ENCODE measurements at places on chromosomes 5 and 9.

GRCh38 chr9:75532233-75533050 is 358.0 kb upstream of the PCSK5 start:
- DNase-seq, result no peak

- no peak for DNase-seq
Measured at GRCh38 chr9:135091545-135091944, 4.1 kb downstream of the OLFM1 start.

- no peak for DNase-seq
Measured at GRCh38 chr9:127221695-127222094, 42.9 kb upstream of the GARNL3 start.

DNA sequence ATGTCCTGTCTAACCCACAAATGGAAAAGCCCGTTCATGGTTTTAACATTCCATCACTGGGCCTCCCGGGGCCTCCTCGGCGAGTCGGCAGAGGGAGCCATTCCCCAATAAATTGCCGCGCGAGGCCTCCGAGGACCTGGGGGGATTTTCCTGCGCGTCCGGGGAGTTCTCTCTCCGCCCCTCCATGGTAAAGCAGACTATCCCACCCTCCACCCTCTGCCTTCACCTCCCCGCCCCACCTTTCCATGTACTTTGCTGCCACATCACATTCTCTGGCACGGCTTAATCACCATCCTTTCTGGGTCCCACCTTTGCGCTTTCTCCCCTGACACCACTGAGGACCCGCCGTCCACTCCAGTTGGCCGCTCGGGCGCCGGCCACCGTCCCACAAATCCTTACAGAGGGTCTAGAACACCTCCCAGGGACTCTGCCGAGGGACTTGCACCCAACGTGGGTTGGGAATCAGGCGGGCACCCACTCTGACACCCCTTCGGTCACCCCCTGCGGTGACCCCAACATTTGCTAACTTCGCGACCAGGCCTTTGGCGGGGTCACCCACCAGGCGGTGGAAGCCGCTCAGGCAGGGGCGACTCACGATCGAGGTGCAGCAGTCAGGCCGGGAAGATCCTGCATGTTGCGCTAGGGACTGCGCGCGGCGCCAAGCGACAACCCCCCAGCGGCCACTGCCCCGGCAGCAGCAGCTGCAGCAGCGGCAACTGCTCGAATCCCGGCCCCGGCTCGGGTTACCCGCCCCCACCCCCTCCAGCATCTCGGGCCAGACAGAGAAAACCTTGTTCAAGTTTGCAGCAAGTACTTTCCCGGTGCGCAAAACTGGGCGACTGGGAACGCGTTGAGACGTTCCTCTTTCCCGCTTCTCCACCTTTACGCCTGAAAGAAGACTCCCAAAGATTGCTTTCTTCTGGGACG is at the start of gene MEGF10:
MEGF10 (plus strand) TSS at position 778 of the 927 bp plus-strand sequence. CDS start 40,513 bp downstream, outside the sequence.
- DNase-seq, result peak; percentile 40

DNA sequence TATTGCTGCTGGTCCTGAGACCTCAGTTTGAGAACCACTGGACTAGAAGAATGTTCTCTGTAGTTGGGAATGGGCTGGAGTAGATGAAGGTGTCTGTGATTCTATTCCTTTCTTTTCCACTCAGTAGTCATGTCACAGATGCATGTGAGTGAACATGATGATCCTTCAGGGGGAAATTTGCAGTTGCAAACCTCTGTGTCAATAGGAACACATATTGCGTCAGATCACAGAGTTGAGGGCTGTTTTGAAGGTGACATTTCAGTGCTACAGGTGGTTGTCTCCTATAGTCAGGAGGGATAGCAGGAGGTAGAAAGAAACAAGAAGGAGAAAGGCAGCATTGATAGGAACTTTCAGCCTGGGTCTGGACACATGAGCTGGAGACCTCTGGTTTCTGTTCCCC is 239.3 kb downstream of the ARHGEF28 start:
- DNase-seq, result no peak

DNA sequence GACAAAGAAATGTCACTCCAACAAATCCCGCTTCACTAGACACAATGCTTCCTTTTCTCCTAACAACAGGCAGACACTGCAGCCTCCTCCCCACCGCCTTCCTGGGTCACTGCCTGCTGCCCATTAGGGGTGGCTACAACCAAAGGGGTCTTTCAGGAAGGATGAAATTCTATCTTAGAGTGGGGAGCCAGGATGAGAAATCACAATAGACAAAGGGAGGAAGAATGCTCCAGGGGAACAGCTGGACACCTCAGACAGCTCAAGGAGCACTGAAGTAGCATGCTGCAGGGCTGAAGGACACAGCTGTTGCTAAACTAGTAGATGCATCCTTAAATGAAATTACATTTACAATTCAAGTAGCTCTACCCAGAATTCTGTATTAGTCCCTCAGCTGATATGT is 54.2 kb downstream of the PRELID2 start:
- no peak for DNase-seq

- no peak for DNase-seq
Measured at GRCh38 chr5:131812371-131813160, 15.7 kb upstream of the FNIP1 start.

DNA sequence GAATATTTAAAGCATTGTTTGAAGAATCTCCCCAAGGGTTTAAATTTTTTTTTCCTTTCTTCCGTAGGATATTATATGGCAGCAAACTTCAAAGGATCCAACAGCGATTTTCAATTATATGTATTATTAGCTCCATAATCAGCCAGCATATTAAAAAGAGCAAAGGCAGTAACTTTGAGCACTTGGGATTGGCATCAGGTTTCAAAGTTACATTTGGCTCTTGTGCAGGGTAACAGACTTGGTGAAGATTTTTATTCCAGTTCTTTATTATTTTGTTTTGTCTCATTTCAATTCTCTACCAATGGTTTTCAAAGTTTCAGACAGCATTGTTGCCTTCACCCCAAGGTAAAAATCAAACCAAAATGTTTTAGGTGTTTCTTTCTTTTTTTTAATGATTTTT is 116.7 kb upstream of the ZNF366 start:
- no peak for DNase-seq

DNA sequence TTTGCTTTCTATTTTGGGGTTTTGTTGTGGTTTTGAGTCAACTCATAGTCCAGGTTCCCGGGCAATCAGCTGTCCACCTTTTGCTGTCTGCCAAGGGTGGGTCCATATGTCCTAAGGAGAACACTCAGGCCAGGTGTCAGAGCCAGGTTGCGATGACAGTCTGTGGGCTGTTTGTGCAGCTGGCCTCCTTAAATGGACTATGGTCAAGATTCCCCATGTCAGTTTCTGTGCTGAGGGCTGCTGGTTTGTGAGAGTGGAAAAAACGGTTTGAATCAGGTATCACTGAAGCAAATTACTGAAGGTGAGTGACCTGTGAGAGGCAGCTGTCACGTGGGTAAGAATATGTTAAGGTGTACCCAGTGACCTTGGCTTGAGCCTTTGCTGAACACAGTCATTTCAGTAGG is 33.0 kb downstream of the SNX30 start:
- DNase-seq, result no peak

GRCh38 chr9:112506571-112506970 is 19.9 kb downstream of the KIAA1958 start:
- no peak for DNase-seq

DNA sequence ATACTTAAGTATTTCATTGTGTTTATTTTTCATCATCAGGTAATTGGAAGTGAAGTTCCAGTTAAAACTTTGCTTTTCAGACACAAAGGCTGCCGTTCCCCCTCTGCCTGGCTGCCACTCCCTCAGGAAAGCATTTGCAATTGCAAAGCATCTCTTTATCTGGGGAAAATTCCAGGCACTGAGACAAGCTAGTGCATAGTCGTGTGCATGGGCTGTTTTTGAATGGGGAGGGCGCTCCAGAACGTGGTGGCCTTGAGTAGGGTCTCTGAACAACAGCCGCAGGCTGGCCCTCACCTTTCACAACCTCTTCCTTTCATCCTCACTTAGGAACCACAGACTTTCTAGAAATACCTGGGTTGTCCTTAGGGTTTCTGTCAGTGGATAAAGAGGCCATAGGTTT is 285.1 kb upstream of the ADAMTS16 start:
- DNase-seq, result no peak

DNA sequence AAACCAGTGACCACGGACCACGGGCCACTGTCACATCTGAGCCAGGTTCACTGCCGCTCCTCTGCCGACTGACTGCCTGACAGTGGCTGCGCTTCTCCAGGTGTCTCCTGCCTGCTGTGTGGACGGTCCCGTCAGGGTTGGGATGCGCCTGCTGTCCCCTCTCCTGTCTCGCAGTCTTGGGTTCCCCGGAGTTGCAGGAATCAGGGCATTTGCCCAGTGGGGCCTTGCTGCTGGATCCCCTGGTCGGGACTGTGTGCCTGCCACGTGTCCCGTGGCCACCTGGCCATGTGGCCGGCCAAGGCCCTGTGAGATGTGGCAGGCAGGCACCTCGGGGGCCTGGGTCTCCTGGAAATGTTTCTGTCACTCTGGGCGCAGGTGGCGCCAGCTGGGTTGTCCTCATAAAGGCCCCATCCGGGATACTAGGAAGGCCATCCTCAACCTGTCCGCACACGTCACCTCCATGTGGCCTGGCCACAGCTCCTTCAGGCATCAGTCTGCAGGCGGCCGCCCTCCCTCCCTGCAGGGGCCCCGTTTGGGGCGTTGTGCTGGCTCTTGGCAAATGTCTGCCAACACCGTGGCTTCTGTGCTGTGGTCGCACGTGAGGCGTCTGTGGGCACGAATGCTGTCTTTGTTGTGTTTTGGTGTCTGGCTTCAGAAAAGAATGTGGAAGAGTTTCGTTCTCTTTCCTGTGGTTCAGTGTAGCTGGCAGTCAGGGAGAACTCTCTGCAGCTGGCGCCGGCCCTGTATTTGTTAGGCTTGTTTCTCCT is 6.4 kb upstream of the TOR4A start:
- DNase-seq, result no peak

DNA sequence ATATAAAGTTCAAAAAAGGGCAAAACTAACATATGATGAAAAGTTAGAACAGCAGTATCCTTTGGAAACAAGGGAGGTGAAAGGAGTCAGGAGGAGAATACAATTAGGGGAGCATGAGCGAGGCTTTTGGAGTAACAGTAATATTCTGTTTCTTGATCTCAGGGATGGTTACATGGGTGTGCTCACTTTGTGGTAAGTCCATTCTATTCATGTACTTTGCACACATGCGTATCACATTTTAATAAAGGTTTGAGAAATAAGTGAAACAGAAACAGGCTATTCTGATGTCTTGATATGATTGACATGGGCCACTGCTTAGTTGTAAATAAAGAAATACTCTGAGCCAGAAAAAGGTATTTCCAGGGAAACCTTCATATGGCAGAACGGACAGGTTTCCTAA is 208.8 kb downstream of the SPOCK1 start:
- DNase-seq, result no peak

GRCh38 chr5:55146080-55146479 is 13.9 kb upstream of the GPX8 start:
- no peak for DNase-seq

DNA sequence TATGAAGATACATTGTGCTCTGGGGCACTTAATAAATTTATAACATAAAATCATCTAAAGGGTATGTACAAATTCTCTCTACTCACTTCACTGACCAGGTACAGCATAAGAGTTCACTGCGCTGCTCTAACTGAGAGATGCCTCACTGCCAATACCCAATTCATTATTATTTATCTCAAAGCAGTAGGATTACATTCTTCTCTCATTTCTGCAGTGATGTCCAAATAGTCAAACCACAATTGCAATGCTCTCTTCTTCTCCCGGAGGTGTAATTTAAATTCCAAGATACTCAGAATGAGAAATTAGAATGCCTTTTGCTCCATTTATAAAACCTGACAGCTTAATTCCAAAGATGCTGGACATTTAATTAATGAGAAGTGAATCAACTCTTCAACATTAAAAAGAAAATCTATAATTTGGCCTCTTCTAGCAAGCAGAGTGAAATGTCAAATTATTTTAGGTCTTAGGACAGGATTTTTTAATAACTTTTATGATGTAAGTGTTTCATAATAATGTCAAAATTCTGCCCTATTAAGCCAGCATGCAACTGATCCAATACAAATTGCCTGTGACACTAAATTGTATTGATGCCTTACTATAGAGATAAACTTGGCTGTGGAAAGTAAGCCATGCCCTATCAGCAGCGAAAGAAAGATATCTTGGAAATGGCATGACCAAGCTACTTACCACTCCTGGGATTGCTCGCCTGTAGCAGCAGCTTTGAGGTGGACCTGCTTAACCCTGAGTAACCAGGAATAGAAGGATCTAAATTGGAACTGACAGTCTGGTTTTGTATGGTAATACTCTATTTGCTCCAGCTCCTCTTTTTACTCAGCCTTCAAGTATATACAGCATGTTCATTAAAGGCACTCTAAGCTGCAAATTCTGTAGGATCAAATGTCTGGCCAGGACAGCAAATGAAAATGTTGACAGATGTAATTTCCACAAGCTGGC is 374.2 kb upstream of the TYRP1 start:
- DNase-seq, result no peak

GRCh38 chr5:38871058-38871605 is 25.3 kb downstream of the OSMR start:
- no peak for DNase-seq

DNA sequence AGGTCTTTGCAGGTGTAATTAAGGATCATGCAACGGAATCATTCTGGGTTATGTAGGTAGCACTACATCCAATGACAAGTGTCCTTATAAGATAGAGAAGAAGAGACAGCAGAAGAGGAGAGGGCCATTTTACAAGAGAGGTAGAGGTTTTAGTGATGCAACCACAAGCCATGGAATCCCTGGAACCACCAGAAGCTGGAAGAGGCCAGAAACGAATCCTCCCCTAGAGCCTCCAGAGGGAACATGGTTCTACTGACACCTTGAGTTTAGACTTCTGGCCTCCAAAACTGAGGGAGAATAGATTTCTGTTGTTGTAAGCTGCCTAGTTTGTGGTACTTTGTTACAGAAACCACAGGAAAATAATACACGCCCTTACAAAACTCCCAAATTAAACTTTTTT is 3.5 kb downstream of the FYB1 start:
- DNase-seq, result no peak

DNA sequence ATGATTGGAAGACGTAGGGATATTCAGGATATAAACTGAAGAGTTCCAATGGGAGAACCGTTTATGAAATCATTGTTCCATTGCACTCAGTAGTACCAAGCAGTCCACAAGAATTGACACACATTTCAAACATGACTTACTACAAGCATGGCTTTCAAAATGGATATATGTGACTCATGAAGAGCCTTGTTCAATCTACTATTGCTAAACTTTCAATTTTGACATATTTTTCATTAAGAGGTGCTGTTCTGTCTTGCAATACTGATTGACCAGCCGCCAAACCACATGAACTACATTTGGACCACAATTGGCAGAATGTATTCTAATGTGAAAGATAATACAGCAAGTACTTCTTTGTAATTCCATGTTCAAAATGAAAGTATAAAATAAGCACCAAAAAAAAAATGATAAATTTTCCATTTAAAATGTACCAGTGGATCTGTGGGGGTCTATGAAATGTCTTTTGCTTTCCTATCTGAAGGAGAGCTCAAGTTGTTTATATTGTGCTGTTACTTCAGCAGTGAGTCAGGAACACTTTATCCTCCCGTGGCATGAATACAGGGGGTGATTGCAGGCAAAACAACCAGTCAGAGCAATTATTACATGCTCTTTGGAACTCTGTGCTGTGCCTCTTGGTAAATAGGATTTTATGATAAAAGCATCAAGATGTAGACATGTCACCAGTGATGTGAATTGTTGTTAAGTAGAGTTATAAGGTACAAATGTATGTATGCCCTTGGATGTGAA is 366.0 kb downstream of the ARRDC3 start:
- DNase-seq, result peak; percentile 23

- DNase-seq, result no peak
Measured at GRCh38 chr5:171776213-171776612, 9.4 kb upstream of the SMIM23 start.
